ENCODE measurements at places on chromosomes 1 and 21.

DNA sequence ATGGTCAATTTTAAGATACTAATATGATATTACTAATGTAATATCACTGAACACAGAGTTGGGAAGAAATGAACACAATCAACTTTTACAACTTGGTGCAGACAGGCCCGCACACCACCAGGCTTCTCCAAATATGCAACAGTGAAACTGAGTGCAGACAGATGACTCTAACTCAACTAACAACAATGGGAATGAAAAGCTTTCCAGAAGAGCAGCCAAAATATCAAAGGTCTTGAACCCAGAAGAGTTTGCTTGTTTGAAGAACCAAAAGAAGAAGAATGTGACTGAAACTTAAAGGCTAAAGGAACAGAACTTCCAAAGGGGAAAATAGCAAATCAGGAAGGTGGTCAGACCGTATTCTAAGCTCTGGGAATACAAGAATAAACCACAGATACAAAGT lies 89.8 kb upstream of the COL11A1 start:
- DNase-seq = no peak

- no peak for DNase-seq
Observed at GRCh38 chr1:36989241-36989640, 45.1 kb downstream of the GRIK3 start.

DNA sequence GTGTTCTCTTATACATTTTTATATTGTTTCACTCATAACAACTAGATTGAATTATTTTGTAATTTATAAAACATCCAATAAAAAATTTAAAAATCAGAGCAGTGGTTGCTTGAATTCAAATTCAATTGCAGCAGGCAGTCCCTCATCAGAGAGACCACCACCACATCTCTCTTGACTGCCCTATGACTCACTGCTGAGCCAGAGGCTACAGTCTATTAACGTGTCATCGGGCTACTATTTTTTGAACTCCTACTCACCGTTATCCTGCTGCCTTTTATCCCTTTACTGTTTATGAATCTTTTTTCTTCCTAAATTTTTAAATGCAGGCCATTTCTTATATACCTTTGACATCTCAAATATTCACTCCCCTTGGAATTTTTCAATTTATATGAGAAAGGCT lies 144.7 kb downstream of the BARHL2 start:
- DNase-seq = no peak

GRCh38 chr1:235244974-235245592 lies 82.9 kb downstream of the ARID4B start:
- DNase-seq = no peak

GRCh38 chr1:52240592-52241210 lies 98.8 kb downstream of the ZFYVE9 start:
- DNase-seq = no peak

GRCh38 chr1:2981388-2981787 lies 39.9 kb upstream of the ACTRT2 start:
- DNase-seq = no peak

GRCh38 chr1:180271272-180272255 lies 41.5 kb downstream of the LHX4 start:
- no peak for DNase-seq

DNA sequence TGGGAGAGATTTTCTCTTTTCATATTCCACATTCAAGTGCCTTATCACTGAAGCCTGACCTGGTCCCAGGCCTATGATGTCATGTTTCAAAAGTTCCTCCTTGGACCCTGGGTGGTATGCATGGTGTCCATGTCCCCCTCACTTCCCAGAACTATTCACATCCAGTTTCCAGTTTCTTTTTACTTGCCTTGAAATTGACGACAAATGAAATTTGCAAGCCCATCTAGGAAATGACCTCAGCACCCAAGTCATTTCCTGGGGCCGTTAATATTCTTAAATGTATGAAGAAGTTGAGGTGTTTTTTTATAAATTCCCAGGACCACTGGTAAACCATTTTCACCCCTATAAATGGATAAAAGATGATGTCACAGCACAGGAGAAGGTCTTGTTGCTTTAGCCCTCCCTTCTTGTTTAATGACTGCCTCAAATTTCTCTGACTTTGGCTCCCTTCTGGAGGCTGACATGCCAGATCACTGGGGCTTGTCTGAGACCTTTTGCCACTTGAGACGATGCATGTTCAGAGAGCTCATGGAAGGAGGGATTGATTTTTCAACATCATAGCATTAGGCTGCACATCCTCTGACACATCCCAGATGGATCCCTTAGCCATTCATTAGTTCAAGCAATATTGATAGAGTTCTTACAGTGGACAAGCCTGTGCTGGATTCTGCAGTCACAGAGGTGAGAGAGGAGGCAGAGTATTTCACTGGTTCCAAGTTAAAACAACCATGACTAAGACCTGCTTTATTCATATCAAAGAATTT lies 221.3 kb downstream of the PLPP3 start:
- no peak for DNase-seq

GRCh38 chr21:32094804-32095203 lies 184.0 kb downstream of the MIS18A start:
- no peak for DNase-seq

DNA sequence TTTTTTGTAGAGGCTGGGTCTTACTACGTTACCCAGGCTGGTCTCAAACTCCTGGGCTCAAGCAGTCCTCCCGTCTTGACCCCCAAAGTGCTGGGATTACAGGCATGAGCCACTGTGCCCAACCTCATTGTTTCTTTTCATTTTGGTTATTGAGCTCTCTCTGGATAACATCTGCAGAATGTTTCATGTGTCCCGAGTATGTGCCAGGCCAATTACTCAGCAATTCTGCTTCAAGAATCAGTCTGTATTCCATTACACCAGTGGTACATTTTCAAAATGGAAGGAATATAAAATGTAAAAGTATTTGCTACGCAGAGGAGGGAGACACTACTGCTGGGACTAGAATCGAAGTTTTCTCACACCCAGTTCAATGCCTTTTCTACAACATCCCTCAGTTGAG lies 1.7 kb upstream of the ELOA start:
- DNase-seq = no peak

- peak; percentile 21 for DNase-seq
Observed at GRCh38 chr1:32981003-32981901, 16.6 kb upstream of the RNF19B start.

DNA sequence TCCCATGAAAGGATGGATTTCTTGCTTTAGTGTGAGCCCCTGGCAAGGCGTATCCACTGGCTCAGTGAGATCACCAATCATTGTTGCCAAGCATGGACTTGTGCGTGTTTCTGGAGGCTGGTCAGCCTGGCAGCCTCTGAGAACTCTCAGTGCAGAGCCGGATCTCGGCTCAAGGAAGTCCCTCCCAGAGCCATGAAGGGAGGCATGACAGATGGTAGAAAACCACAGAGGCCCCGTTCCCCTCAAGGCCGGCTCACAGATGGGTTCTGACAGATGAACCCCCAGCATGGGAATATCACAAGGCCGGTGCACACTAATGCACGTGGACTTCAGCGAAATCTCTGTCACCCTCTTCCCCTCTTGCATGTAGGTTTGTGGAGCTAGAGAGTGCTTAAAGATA lies 290.5 kb downstream of the AJAP1 start:
- no peak for DNase-seq

DNA sequence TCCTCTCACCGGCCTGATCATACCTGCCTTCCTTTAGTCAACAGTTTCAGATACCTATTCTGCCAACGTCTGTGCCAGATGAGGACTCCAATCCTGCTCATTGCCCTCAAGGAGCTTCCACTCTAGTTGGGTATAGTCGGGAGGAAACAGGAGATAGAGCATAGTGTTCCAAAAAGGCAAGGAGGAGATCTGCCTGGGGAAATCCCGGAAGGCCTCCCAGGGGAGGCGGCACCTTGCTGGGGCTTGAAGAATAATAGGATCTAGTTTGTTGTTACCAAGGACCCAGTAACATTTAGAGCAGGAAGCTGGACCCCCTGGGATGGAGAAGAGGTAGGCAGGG lies 12.3 kb downstream of the LDLRAP1 start:
- DNase-seq = no peak

- DNase-seq = no peak
Observed at GRCh38 chr1:156508955-156509234, 8.3 kb upstream of the MEF2D start.

DNA sequence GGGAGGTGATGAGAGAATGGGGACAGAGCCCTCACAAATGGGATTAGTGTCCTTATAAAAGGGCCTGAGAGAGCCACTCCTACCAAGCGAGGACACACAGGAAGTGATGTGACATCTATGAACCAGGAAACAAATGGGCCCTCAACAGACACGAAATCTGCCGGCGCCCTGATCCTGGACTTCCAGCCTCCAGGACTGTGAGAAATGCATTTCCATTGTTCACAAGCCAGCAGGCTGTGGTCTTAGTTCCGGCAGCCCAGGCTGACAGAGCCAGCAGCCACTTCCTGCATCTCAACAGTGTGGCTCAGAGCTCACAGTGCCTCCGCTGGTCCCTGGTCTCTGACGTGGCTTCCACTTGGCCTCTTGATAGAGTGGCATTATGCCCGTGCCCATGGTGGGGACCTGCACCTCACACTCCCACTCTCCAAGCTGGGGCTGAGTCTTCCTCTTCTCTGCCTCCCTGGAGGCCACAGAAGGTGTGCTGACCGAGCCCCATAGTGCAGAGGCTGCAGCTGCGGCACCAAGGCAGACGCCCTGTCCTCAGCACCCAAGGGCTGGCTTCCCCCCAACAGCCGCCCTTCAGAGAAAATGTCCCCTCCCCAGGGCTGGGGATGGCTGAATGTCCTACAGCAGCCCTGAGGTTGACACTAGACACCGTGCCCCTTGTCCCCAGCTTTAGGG lies 44.9 kb downstream of the ACOT7 start:
- no peak for DNase-seq

- no peak for DNase-seq
Observed at GRCh38 chr1:203367057-203367456, 16.1 kb upstream of the FMOD start.

GRCh38 chr21:44537930-44538911 lies 1.8 kb downstream of the KRTAP10-1 start:
- DNase-seq = no peak

DNA sequence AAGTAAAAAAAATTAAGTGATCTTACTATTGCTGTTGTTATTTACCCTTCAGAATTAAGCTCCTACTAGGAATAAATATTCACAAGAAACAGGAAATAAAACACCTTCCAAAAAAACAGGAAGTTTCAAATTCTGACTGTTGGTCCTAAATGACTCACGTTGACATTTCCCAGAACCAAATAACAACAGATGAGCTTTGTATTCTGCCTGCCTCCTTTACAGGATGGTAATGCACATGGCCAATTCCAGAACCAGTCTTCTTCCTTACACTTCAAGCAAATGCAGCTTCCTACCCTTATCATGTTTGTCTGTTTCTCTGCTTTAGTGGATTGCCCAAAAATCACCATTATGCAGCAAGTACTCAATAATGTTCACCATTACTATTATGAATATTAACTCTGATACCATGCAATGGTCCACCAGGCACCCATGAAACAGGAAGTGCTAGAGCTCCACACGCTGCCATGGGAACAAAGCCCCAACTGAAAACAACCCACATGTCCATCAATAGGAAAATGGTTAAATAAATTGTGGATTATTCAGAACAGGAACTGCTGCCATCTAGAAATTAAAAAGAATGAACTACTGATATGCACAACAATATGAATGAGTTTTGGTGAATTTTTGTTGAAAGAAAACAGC lies 8.9 kb downstream of the CASP9 start:
- DNase-seq = no peak

DNA sequence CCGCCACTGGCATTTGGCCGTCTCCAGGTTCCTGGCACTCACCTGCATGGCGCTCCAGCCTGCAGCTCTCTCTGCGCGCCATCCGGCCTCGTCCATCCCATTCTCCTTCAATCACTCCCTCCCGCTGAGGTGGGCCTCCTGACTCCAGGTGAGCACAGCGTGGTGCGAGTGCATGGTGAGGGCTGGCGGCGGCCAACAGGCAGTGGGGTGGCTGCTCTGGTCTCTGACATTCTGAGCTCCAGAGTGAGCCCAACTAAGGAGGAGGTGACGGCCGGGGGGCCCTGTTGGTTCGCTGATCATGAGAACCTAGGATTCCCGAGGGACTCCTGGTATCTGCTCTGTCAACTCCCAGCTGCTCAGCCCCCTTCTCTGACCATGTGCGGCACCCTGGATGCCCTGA lies 130.4 kb downstream of the AJAP1 start:
- DNase-seq = no peak

GRCh38 chr1:85153149-85153891 lies 47.5 kb downstream of the SYDE2 start:
- DNase-seq = no peak

GRCh38 chr1:94805912-94806311 lies 14.2 kb upstream of the SLC44A3 start:
- no peak for DNase-seq

- no peak for DNase-seq
Observed at GRCh38 chr1:54569339-54569738, 21.3 kb downstream of the ACOT11 start.

GRCh38 chr1:184423649-184424048 lies 36.8 kb downstream of the C1orf21 start:
- no peak for DNase-seq

DNA sequence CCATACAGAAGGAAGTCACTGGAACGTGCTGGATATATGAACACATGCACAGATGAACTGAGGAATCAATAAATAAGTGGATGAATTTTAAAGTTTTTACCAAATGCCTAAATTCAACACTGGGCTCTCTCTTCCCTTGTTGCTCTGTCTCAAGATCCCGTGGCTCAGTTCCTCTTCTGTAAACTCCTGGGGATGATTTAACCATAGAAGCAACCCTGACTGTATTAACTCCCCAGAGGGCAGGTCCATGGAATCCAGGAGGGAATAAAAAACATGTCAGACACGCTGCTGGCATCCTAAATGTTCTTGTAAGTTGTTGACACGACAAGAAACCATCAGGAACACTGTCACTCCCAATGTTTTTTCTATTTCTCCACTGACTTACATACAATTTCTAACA lies 45.3 kb upstream of the GPR157 start:
- DNase-seq = no peak

GRCh38 chr1:192696082-192696481 lies 60.1 kb downstream of the RGS13 start:
- no peak for DNase-seq

DNA sequence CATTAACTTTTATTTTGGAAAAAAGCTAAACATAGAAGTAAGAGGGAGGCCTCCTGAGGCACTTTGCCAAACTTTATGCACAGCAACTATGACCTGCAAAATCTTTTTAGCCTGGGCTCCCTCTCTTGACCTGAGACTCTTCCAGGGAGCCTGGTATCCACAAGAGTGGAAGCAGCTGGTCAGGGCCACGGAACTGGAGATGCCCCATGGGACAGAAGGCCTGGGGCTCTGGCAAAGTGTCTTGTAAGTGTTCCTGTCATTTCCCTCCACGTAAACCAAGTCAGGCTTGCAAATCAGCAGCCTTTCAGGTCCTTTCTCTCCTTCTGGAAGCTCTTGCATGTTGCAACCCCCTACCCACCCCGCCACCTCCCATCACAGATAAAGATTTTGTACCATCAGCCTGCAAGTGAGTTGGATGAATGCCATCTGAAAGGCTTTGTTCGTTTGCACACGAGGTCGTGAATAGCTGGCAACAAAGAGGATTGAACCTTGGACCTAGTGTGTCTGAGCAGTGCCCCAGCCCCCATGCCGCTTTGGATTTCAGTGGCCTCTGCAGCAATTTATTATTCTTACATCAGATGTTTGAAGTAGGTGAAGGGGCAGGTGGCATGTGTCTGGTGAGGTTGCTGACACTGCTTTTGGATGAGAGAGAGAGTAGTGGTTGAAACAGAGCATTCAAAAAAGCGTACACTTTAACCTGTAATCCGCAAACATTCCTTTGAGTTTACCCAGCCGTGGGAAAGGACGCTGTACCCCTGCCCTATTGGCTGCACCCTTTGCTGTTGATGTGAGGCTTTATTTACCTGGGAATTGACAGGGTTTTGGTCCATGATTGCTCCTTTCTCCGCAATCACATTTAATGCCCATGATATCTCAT lies 91.6 kb downstream of the GALNT2 start:
- no peak for DNase-seq

- DNase-seq = no peak
Observed at GRCh38 chr1:211920141-211920572, 89.6 kb upstream of the LPGAT1 start.
